ENCODE measurements at places on chromosomes 3 and 15.
A peak's percentile ranks its signal among the peaks of the same experiment; 100 is the strongest.

DNA sequence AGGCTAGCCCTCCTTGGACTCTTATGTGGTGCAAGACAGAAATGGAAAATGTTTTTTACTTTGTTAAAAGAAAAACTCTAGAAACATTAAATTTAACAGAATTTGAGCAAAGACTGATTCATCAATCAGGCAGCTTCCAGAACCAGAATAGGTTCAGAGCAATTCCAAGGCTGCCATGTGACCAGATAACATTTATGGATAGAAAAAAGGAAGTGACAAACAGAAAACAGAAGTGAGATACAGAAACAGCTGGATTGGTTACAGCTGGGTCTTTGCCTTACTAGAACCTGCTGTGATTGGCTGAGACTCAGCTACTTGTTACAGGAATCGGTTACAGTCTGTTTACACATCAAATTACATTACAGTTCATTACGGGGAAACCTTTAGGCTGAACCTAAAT is 22.5 kb upstream of the OTOL1 start:
- no peak for DNase-seq

- DNase-seq, result no peak
Observed at GRCh38 chr15:78358102-78358870, 18.1 kb downstream of the CRABP1 start.

DNA sequence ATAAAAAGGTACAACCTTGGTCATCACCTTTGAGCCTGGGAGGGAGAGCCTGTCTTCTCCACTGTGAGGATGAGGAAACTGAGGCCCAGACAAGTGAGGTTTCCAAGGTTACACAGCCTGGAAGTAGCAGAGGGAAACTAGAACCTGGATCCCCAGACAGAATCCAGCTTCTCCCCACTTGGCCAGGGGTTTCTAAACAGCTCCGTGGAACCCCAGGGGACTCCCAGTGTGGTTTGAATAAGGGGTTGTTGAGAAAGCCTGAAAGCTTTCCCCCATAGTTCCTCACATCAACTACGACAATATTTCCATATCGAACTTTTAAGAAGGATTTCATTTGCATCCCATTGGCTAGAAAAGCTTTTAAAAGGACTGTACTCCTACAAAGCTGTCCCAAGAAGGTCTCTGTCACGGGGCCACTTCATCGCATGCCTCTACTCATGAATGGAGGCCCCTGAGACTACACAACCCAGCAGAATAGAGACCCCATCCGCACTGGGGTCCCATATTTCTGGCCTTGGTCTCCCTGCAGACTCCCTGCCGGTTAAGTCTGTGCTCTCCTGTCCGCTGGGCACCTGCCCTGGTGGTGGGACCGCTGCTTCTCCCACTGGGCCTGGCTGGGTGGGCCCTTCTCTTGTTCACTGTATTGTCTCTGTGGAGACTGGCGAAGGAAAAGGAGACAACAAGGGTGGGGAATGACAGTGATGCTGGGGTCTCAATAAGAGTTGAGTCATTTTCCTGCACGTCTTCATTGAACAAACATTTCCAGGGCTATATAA is 178.5 kb downstream of the SMAD6 start:
- DNase-seq, result no peak

DNA sequence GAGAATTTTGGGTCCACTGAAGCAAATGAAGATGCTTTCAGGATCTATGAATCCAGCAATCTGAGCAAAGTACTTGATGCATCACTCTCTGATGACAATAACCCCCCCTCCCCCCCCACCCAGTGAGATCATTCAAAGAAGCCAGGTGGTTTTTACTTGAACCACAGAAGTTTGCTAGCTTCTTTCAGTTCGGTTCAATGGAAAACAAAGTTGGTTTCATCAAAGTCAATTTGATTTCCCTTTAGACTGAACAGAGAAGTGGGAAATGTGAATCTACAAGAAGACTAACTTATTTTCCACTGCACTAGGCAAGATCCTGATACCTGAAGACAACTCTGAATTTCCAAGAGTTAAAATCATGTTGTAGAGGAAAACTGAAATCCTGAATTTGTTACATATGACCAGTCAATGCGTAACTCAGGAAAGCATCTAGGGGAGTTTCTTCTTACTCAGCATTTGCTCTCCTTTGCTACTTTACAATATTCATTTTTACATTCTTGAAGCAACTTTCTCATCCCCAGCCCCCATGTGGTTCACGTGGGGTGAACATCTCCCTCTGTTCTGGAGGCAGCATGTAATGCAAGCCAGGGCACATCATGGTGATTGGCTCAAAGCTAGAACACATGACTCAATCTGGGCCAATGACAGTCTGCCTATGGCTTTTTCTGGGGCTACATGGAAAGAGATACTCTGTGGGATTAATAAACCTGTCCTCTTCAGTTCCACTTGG is 572.6 kb downstream of the FOXP1 start:
- no peak for DNase-seq

GRCh38 chr15:92361321-92362000 is 32.2 kb upstream of the ST8SIA2 start:
- DNase-seq, result no peak

- DNase-seq, result no peak
Observed at GRCh38 chr3:34504775-34505174, 706.3 kb downstream of the PDCD6IP start.

GRCh38 chr15:53400986-53401385 is 358.5 kb downstream of the WDR72 start:
- no peak for DNase-seq

- no peak for DNase-seq
Observed at GRCh38 chr3:148763156-148763680, 64.4 kb upstream of the CPB1 start.

GRCh38 chr15:32936976-32937375 is 219.2 kb downstream of the GREM1 start:
- DNase-seq, result no peak

GRCh38 chr3:45468326-45468725 is 80.0 kb downstream of the LARS2 start:
- no peak for DNase-seq

DNA sequence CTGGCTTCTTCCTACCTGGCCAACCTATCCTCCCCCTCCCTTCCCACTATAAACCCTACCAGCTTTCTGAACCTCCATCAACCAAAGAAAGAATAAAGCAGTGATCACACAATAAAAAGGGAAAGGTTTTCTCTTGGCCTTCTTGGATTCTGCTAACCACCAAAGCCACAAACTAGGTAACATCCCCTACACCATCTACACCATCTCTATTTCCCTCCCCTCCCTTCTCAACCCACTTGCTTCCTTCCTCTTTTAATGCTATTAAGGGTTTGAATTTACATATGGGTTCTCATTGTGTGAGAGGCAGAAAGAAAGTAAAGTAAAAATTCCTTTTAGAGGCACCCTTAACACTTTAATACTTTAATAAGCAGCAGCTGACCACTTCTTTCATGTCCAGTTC is 25.8 kb upstream of the RSL24D1 start:
- DNase-seq, result no peak

DNA sequence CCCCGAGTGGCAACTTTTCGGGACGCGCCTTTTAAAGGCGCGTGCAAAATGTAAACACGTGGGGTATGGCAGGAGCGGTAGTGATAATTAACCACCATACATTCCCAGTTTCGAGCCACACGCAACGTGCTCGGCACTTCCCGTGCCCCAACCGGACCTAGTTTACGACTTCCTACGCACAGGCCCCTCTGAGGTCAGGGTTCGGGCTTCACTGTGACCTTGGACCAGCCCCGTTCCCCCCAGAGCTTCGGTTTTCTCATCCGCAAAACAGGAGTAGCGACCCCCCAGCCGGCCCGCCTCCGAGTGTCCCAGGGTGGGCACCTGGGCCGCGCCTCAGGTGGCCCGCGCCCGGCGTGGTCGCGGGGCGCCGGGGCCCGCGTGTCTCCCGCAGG is 451 bp downstream of the CHCHD4 start:
- no peak for DNase-seq

- DNase-seq, result no peak
Observed at GRCh38 chr3:52490939-52491526, 4.1 kb upstream of the STAB1 start.

DNA sequence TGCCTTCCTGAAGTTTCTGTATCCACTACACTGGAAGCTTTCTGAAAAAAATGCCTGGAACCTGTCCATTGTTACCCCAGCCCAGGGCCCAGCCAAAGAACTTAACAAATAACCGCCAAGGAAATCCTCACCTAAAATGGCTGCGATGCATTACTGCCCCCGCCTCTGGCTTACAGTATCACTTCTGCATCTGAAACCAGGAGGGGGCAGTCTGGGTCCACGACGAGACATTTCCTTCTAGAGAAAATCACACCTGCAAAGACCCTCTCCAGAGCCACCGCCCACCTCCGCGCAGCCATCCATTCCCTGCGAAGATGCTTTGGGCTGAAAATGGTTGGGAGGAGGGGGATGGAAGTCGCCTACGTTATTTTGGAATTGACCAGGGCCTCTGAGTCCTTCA is 22.4 kb upstream of the CELF6 start:
- no peak for DNase-seq

- no peak for DNase-seq
Observed at GRCh38 chr3:46297658-46298423, 55.6 kb downstream of the CCR3 start.

DNA sequence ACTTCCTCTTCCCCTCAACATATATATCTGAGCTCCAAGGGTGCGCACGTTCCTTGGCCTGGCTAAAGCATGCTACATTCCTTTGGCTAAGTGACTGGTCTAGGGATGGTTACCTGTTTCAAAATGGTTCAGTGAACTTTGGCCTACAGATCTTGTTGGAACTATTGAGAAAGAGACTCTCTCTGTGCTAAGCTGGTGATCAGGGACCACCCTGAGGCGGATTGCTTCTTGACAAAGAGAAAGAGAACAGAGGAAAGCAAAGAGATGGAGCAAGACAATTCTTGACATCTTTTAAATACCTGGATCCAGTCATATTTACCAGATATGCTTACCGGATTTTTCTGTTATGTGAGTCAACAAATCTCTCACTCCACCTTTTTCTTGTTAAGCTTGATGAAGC is 123.1 kb downstream of the CHST2 start:
- no peak for DNase-seq

GRCh38 chr15:90889736-90890456 is 5.6 kb downstream of the FES start:
- DNase-seq, result no peak

- no peak for DNase-seq
Observed at GRCh38 chr15:72511536-72511935, 37.4 kb downstream of the ARIH1 start.

DNA sequence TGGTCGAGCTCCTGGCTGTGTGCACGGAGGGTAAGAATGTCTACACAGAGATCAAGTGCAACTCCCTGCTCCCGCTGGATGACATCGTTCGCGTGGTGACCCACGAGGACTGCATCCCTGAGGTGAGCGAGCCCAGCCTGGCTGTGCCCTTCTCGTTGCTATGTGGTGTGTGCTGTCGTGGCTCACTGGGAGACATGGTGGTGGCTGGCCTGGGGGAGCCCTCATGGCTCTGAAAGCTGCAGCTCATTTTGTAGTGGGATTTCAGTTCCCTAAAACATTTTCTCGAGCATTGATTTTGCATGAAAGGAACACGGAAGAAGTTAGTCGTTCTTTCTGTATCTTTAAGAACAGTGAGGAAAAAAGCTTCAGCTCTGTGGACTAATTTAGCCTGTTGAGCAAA is 200.5 kb downstream of the ITPR1 start:
- DNase-seq, result no peak

- DNase-seq, result no peak
Observed at GRCh38 chr3:77053795-77054194, 13.9 kb downstream of the ROBO2 start.

DNA sequence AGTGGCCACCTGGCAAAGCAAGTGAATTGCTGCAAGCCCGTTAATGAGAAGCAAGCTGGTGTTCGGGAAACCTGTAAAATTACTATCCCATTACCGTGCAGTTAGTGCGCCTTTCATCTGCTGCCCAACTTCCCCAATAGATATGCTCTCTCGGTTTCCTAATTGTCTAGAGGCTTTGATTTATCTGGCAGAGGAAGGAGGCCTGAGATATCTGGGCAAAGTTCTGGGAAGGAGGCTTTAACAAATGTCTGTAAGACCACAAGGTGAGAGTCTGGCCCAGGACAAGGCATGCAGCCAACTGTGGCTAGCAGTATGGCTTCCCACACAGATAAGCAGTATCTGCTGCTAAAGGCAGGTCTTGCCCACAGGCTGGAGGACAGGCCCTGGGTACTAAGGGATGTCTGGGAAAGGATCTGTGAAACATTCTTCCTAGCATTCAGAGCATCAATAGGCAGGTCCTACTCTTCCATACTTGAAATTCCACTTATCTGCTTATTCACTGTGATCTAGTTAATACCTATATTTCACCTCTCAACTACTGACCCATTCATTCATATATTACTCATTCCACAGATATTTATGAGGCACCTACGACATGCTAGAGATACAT is 130.0 kb upstream of the SLC2A2 start:
- no peak for DNase-seq

- peak; percentile 30 for DNase-seq
Observed at GRCh38 chr3:61564395-61565059, 3.2 kb downstream of the PTPRG start.

GRCh38 chr3:171429635-171430034 is 30.6 kb downstream of the TNIK start:
- no peak for DNase-seq
